ENCODE measurements at places on chromosomes 16 and 17. TPM values are rescaled to one million over a fixed set of nuclear protein-coding genes. Genes with fewer than 3 reads are reported as not detected.

The MYH1 gene
- total RNA-seq, result not detected

The MEFV gene
- 0.41 TPM for total RNA-seq

The CD300E gene
- not detected for total RNA-seq

The SGCA gene
- not detected for total RNA-seq

All from naive thymus-derived CD8-positive, alpha-beta T cell (primary cell).